GOT3 (cell line): ENCODE measurements at places on chromosomes 2 and 18.

DNA sequence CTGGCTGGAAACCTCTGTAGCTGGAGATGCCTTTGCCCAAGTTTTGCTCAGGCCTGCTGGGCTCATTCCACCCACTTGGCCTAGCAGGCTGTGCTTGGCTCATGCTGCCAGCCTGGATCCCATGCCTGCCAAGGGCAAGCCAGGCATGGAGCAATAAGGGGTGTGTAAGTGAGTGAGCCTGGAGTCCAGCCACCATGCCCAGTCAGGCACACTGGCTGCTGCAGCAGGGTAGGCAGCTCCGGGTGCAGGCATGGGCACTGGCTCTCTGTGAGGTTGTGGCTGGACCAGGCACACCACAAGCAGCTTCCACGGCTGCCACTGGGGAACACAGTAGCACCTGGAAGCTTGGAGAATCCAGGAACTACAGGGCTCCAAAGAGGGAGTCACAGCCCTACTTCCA lies 147.7 kb upstream of the HS6ST1 start:
- DNase-seq: no peak

GRCh38 chr2:9699139-9700108 lies 68.6 kb upstream of the YWHAQ start:
- DNase-seq: no peak

- no peak for DNase-seq
Observed at GRCh38 chr2:128702616-128703015, 383.9 kb upstream of the HS6ST1 start.

DNA sequence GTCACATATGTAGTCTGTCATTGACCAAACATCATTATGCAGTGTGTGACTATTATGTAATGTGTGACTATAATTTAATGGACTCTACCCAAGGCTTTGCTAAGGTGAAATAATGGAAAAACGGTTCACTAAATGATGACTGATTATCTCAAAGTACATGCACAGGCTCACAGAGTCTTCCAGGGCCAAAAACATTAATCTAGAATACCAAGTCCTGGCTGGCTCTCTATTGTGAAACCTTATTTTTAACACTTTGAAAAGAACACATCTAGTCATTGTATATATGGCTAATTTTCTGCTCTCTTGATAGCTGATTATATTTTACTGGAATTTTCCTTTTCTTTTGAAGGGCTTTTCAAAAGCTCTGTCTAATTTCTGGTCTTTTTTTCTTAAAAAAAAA lies 102.9 kb upstream of the THUMPD2 start:
- no peak for DNase-seq

GRCh38 chr18:61847164-61847791 lies 45.5 kb downstream of the RNF152 start:
- no peak for DNase-seq

DNA sequence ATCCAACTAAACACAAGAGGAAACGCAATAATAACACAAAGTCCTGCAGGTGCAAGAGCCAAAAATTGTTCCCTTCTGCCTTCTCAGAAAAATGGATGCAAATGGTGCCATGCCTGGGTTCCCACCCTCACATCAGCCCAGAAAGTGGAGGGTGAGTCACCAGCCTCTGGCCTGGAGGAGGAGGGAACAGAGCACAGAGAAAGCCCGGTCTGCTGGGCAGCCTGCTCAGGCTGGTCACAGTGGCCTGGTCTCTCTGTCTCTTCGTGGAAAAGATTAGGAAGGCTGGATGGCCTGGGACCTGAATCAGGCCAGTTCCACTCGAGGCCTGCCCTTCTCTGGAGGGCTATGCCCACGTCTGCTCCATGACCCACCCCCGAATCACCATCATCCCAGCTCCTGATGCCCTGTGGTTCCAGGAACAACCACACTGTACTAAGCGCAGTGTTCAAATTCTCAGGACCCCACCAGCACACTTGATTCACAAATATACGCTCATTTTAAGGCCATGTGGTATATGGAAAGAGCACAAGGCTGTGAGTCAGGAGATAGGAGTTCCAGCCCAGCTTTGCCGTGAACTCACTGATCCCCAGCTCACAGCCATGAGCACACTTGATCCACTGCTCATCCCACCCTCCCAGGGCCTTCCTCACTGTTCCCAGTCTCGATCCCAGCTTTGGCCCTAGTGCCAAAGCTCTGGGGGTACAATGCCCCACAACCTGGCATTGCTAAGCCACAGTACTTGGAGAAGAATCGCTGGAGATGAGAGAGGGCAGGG lies 82.1 kb downstream of the ZBTB7C start:
- DNase-seq: no peak

GRCh38 chr2:65626831-65627230 lies 194.4 kb upstream of the SPRED2 start:
- no peak for DNase-seq

- DNase-seq: no peak
Observed at GRCh38 chr2:159562248-159562647, 54.1 kb downstream of the BAZ2B start.

GRCh38 chr18:1002653-1003178 lies 98.0 kb downstream of the ADCYAP1 start:
- no peak for DNase-seq

- DNase-seq: no peak
Observed at GRCh38 chr2:11473659-11474433, 7.9 kb upstream of the E2F6 start.

DNA sequence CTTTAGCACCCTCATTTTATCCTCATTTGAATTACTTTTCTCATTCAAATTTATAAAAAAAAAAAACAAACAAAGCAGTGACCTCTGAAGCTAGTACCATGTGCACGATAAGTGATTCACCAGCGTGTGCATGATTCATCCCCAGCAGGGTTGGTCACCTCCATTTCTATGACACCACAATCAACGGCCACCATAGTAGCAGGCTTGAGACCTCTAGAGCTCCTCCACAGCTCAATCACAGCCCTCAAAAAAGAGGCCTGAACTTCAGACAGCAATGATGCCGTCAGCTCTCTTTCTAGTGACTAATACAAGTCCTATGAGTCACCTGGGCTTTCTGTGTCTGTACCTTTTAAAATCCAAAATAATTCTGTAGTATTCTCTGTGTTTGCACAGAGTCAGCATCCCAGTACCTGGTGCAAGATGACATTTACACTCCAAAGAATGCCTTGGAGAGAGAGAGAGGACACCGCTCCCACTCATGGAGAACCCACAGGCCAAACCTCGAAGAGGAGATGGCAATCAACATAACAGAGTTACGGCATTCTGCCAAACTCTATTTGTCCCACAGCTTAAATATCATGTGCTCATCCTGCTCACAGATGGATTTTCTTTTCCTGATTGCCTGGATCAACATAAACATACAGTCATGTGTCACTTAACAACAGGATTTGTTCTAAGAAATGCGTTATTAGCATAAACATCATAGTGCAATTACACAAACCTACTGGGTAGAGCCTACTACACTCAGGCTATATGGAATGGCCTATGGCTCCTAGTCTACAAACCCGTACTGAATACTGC lies 58.7 kb downstream of the L3MBTL4 start:
- no peak for DNase-seq

- no peak for DNase-seq
Observed at GRCh38 chr2:45984366-45984765, 312.8 kb upstream of the EPAS1 start.
